ENCODE measurements at places on chromosomes 16 and 17.

- DNase-seq: no peak
These were observed 28.2 kb downstream of the GJC1 start for GRCh38 chr17:44801880-44802279.

DNA sequence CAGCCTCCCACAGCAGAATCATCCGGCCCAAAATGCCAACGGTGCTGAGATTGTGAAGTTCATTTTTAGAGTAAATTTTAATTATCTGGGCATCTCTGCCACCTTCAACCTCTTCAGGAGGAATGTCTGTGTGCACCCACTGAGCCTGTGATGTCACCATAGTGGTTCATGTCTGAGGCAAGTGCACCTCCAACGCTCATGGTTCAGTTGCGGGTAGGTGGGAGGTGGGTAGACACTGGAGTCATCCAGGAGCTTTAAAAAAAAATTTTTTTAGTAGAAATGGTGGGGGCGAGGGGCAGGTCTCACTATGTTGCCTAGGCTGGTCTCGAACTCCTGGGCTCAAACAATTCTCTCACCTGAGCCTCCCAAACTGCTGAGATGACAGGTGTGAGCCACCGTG is 1.9 kb downstream of the FLYWCH1 start:
- no peak for DNase-seq

DNA sequence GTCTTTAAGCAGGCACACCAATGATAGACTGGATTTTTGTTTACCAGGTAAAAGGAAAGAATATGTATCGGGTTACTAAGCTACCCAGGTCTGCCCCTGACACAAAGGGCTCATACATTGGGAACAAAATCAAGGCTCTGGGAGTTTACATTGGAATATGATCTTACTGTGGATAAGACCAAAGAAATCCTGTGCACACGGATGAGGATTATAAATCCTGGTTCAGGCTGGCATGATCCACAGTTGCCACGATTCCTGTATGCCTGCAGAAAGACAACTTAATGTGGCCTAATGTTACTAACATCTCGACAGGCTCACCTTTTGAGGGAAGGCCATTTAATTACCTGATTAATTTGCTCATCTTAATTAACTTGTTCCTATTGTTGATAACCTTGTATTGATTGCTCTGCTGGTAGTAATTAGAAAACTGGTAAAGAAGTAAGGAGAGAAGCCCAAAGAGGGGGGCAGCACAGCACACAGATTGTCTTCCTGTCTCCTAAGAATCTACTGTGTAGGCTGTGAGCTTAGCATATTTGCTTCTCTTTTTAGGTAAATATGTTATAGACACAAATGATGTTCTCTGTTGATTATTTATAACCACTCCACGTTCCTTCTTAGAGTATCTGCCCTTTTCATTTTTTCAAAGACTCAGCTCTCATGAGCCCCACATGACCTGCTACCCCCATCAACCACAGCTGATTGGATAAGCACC is 51.0 kb upstream of the TOX3 start:
- no peak for DNase-seq

- no peak for DNase-seq
These were observed 464.7 kb upstream of the TOM1L1 start for GRCh38 chr17:54435966-54436365.

GRCh38 chr17:45110676-45111611 is 21.4 kb downstream of the PLCD3 start:
- no peak for DNase-seq

- DNase-seq: no peak
These were observed 135.9 kb downstream of the TOX3 start for GRCh38 chr16:52411011-52411410.

DNA sequence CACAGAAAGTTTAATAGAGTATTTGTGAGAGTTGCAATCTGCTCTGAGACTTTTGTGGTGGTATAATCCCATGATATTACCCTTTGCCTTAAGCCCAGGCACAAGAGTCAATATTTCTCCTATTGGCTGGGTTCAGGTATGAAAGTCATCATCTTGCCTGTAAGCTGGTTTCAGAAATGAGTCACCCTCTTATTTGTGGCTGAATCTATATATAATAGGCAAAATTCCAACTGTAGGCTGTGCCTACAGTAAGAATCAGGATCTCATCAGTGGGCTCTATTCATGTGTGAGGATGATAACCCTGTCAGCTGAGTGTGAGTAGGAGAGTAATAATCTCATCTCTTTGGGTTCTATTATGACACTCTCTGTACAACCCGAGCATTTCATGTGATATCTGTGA is 2103.1 kb downstream of the TP53TG3F start:
- no peak for DNase-seq

DNA sequence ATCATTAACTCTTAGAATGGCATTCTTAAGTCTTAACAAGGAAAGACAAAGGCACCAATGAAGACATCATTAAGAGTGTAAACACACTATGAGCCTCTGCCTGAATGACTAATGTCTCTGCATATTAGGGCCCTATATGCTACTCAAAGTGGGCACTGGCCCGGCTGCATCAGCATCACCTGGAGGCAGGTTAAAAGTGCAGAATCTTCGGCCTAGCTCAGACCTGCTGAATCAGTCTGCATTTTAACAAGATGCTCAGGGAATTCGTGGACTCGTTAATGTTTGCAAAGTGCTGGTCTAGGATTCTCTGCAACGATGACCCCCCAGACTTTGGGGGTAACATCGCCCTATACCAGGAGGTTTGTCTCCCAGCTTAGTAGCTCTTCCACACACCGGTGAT is 6.7 kb downstream of the MPP3 start:
- DNase-seq: no peak

GRCh38 chr17:29593591-29594518 is 923 bp downstream of the ANKRD13B start:
- no peak for DNase-seq

- DNase-seq: peak; percentile 57
These were observed 23.2 kb downstream of the USP43 start for GRCh38 chr17:9668517-9668916.

DNA sequence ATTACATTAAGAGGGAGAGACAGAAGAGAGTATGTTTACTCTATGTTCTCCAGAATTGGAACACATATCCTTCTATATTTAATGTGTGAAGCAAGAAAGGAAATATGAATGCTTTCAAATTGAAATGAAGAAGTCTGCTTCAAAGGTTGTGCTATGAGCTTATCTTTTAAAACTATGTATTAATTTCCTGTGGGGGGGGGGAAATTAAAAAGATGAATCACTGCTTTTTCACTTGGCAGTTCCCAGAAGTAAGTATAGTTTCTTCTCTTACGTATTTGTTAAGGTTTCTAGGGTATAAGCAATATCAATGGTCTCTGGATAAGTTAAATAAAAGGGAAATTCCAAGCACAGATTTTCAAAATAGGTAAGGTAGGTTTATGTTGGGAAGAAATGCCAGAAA is 7.0 kb downstream of the TERF2 start:
- DNase-seq: no peak

DNA sequence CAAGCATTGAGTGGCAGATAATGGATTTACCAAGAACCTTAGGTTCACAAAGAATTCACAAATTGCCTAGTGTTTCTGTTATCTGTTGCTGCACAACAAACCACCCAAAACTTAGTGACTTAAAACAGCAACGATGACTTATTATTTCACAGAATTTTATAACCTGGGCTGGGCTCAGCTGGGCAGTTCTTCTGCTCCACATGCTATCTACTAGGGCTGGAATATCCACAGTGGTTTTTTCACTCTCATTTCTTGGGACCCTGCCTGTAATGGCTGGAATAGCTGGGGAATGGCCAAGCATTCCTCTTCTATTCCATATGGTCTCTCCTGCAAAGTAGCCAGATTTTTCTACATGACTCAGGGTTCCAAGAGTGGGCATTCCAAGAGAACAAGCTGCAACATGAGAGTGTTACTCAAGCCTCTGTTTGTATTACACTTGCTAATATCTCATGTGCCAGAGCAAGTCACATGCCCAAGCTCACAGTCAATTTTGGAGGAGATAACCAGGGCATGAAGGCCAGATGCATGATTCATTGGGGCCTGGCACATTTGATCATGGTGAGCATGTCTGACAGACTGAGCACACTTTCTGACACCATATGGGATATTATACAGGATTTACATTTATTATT is 4.9 kb upstream of the PSMD7 start:
- DNase-seq: peak; percentile 15

DNA sequence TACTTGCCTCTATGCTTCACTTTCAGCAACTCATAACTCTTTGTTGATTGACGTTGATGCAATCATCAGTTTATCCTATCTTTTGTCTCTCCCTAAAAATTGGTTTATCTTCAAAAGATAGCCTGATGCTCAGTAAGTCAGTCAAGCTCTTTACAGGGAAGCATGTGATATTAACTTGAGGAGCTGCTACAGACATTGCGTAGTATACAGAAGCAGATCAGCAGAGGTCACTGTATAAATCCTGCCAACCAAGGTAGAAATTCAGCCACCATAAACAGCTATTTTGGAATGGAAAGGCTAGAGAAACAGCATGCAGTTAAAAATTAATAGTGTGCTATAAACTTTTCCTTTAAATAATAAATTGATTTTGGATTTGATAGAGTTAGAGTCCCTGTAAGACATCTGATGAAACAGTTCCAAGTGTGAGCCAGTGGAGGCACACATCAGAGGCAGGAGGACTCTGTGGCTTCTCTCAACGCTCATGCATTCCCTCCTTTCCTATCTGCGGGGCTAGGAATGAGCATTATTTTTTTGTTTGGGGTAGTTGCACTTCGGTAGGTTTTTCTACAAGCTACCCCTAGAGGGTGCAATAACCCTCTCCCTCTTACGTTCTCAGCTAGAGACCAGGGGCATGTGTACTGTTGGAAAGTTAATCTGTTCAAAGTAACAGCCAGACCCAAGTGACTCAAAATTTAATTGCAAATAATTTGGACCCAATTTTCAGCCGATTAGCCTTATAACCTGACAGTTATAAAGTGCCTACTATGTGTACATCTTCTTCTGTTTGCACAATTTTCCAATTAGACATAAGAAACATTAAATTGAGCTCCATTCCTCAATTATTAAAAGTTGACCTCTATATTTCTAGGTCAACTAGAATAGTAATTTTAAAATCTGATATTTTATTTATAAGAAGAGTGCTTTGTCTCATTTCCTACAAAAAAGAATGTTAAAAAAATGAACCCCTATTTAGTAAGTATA is 647.7 kb upstream of the SOX9 start:
- peak; percentile 42 for DNase-seq

DNA sequence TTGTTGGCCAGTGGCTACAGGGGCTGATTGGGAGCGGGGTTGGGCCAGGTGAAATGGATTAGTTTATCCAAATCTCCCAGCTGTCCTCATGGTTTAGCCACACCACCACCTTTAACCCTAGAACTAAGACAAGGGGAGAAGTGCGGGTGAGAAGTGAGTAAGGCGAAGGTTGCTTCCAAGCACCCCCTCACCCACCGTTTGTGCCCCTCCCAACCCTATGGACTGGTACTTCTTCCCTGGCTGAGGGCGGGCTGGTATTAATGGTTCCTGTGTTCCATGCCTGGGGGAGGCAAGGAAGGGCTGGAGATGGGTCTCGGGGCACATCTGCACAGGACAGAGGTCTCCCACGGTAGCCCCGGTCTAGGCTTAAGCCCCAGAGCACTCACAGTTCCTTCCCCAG is 25.1 kb downstream of the NT5M start:
- no peak for DNase-seq

GRCh38 chr16:68401871-68402747 is 46.2 kb downstream of the SMPD3 start:
- DNase-seq: peak; percentile 43

DNA sequence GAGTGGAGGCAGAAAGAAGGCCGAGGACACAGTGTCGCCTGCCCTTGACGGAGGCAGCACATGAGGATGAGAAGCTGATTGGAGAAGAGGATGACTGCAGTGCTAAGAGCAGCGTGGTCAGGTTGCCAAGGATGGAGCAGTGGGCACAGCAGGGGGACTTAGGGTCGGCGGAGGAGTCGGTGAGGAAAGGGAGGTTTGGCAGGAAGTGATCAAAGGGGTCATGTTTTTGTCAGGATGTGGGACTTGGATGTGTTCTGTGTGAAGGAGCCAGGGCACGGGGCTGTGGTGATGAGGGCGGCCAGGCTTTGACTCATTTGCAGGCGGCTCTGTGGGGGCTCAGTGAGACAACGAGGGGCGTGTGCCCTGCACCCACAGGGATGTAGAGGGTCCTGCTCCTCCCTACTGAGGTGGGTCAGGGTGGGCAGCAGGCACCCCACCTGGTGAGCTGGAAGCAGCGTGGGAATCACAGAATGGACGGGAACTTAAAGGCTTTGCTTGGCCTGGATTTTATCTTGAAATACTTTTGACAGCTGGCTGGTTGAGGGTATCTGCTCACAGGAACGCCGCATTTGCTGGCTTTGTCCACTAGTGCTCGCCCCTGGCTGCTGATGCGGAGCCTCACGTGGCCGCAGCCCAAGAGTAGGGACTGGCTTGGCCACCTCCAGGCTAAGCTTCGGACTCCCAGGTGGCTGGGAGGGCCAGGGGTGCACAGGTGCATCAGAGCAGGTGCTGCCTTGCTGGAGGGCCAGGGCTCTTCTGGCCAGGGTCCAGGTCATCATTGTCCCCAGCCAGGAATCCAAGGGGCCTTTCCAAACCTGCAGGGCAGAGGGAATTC is 6.0 kb downstream of the MPG start:
- peak; percentile 41 for DNase-seq
